ENCODE measurements at places on chromosomes 4 and X.
A peak's percentile ranks its signal among the peaks of the same experiment; 100 is the strongest.

DNA sequence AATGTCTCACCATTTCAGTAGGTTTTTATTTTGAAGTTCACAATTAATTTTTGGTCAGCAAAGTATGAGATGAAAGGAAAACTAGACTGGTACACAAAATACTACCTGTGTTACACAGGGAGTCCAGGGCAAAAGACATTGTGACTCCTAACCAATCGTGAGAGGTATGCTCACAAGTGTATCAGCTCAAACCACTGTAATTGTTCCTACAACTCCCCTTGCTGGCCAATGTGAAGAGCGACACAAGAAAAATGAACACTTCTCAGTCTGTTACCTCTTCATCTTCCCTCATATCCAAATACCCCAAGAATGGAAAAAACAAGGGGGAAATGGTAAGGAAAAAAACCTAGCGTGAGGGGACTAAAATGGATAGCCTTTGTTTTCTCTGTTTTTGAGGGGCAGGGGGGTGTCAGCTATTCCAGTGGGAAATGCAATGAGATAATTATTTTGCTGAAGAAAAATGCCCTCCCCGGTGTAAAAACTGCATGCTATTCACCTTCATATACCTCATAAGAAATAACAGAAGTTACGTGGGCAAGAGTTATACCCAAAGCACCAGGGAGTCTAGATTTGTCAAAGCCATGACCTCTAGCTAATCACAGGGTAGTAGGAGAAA is 30.6 kb upstream of the NSUN7 start:
- no peak for DNase-seq

GRCh38 chrX:115579786-115580294 is 18.9 kb downstream of the PLS3 start:
- no peak for DNase-seq

DNA sequence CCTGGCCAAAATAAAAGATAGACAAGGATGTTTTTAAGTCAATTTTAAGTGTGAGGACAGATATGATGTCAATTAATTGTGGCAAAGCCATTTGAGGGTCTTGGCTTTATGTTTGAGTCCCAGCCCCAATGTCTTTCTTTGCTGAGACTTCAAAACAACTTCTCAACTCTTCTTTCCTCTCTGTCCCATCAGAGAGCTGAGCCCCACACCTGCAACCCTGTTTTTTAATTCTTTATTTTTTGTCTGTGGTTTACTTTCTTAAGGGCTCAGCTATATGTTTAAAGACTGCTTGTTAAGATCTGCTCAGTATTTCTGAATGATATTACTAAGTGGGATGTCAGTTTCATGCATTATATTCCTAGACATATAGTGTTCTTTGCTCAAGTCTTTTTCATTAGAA is 164.3 kb downstream of the HS3ST1 start:
- DNase-seq = no peak

DNA sequence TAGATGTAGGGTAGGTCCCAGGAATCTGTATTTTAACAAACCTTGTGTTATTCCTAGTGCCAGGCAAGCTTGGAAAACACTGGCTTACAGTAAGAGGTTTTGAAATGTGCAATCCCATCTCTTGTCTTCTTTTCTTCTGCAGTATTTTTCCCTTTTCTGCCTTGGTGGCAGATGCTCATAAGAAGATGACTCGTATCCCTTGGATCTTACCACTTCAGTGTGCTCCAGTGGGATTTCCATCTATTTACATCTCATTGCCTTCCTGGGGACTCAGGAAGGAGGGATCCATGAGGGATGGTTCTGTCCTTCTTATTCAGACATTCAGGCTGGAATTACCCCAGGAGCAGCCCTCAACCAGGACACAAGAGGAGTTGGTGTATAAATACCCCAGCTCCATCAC is 136.6 kb downstream of the NHS start:
- DNase-seq = no peak

DNA sequence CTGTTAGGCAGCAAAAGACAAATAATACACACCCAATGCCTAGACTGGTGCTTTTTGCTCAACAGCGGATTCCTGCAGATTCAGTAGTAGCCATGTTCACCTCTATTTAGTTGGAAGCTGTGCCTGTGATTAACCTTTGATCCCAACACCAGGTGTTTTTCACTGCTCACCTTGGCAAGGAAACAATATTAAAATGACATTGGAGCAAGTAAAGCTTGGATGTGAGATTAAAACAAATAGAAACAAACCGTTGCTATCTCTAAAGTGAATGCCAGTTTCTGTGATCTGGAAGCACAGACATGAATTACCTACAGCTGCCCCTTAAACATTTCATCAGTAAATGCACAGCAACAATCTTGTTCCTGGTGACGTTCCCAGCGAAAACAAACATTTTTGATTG is 35.7 kb downstream of the MAGEB17 start:
- no peak for DNase-seq

- no peak for DNase-seq
Observed at GRCh38 chr4:134201216-134202161, at the start of gene PABPC4L. PABPC4L (minus strand) TSS chr4:134201789; CDS start chr4:134201019, 770 bp downstream.

DNA sequence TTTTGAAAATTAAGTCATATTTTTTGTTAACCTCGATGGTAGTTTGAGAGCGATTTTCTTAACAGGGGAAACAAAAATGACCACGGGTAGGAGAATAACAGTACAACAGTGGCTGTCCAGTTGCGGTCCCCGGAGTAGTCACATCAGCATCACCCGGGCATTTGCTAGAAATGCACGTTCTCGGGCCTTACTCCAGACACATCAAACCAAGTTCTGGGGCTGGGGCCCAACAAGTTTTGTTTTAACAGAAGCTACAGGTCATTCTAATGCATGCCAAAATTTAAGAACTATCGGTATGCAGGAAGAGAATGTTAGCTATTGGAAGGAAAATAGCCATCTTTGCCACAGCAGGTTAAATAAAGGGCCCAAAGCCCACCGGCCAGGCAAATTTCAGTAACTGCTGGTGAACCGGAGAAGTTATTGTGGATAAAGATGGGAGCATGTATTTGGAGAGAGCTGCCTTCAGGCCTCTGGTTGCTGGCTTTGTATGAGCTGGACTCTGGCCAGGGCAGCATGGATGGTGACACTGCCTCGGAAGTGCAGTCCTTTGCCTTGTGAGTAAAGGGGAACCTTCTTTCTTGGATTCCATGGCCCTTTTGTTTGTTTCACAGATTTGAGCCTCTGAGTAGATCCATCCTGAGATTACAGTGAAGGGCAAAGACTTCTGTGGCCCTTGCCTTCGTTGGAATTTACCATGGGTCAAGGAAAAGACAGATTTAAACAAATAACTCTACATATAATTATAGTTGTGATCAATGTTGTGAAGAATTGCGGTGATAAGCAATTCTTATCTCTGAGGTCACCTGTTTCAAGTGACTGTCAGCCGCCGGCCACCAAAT is 62.1 kb downstream of the TBC1D14 start:
- no peak for DNase-seq

DNA sequence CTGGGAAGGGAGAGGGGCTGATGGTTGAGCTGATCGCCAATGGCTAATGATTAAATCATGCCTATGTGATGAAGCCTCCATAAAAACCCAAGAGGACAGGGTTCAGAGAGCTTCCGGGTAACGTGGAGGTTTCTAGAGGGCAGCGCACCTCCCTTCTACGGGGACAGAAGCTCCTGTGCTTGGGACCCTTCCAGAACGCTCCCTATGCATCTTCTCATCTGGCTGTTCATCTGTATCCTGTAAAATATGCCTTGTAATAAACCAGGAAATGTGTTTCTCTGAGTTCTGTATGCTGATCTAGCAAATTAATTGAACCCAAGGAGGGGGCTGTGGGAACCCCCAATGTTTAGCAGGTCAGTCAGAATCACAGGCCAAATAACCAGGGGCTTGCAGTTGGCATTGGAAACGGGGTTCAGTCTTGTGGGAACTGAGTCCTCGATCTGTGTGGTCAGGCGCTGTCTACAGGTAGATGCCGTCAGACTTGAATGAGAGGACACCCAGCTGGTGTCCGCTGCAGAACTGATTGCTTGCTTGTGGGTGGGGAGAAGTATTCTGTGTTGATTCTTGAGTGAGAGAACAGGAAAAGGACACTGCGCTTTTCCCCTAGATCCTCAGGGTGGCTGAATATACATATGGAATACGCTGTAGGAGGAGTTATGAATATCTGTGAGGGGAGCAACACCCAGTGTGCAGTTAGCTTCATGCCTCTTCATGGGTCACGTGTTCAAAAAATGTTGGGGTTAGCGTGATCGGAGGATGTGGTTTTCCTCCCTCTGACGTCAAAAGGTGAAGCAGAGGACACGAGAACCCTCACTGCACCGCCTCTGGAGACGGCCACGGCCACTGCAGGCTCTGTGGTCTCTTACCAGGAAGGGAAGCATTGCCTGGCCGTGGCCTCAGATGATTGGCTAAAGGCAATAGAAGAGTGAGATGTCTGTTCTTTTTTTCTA is 29.2 kb downstream of the HTT-AS start:
- peak; percentile 55 for DNase-seq

- no peak for DNase-seq
Observed at GRCh38 chrX:85111347-85111746, 107.7 kb downstream of the APOOL start.

- no peak for DNase-seq
Observed at GRCh38 chr4:4364486-4365208, 22.3 kb upstream of the NSG1 start.

GRCh38 chr4:118215826-118216225 is 137.0 kb downstream of the PRSS12 start:
- DNase-seq = no peak

DNA sequence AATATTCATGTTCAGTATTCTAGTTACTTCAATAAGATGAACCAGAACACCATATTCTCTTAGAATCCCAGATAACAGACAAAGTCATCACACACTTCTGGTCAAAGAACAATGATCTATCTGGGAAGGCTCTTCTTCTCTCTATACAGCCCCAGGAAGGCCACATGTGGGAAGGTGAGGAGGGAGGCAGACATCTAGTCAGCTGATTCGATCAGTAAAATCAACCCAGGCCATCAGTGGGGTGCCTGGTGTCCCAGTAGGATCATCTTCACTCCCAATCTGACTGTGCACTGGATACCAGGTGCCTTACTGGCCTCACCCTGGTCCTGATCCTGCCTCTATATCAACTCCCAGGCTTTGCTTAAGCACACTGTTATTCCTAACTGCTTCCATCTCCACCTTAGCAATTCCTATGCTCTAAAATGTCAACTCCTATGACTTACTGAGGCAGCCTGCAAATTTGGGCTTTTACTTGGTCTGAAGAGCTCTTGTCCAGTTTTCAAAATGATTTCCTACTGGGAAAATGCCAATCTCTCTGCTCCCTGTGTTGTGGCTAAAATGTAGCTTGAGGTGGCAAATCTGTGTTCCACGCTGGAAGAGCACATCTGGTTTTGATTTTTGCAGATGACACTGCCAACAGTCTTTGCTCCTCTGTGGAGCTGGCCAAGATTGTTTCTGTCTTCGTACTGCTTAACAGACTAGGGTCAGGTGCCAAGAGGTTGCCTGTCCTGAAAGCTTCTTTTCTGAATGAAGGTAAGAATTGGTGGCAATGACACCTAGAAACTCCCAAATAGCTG is 128.7 kb downstream of the MGST2 start:
- DNase-seq = no peak

- no peak for DNase-seq
Observed at GRCh38 chr4:142345924-142346323, 500.2 kb downstream of the INPP4B start.

- DNase-seq = no peak
Observed at GRCh38 chr4:105265689-105266088, 119.0 kb downstream of the TET2 start.

DNA sequence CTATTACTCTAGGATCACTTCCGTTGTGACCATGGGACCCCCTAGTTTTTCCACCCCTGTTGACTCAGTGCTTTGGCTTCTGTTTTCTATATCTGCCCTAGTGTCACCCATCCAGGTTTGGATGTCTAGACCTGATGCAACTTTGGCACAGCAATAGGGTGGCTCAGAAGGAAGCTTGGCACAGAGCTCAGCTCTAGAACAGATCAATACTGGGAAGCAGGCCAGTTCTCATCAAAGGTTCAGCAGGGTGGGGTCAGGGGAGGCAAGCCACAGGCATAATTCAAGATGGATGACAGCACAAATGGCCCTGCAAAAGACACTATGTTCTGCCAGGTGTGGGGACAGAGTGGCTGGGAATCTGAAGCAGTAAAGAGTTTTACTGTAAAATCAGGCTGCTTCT is 74.2 kb upstream of the EGFL6 start:
- DNase-seq = no peak

- no peak for DNase-seq
Observed at GRCh38 chrX:45711231-45711630, 510.6 kb upstream of the DIPK2B start.

DNA sequence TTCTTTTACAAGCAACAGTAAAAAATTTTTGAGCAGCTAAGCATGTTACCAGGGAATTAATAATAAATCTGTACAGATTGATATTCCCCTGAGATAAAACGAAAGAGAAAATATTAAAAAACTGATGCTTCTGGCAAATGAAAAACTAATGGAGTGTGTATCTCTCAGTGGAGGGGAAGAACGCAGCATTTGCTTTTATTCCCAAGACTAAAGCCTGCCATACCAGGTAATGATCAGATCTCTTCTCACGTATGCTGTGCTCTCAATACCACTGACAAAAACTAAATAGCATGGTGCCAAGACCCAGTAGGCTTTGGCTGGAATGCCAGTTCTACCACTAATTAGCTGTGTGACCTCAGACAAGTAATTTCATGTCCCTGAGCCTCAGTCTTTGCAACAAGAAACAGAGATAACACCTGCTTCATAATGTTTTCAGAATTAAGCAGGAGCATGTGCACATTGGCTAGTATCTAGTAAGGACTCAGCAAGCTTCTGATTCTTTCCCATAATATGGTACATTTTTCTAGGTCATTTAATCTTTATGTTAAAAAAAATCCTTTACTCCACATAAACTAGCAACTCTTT is 179.6 kb downstream of the CENPC start:
- DNase-seq = no peak

- DNase-seq = no peak
Observed at GRCh38 chr4:6079965-6080364, 61.7 kb upstream of the C4orf50 start.

DNA sequence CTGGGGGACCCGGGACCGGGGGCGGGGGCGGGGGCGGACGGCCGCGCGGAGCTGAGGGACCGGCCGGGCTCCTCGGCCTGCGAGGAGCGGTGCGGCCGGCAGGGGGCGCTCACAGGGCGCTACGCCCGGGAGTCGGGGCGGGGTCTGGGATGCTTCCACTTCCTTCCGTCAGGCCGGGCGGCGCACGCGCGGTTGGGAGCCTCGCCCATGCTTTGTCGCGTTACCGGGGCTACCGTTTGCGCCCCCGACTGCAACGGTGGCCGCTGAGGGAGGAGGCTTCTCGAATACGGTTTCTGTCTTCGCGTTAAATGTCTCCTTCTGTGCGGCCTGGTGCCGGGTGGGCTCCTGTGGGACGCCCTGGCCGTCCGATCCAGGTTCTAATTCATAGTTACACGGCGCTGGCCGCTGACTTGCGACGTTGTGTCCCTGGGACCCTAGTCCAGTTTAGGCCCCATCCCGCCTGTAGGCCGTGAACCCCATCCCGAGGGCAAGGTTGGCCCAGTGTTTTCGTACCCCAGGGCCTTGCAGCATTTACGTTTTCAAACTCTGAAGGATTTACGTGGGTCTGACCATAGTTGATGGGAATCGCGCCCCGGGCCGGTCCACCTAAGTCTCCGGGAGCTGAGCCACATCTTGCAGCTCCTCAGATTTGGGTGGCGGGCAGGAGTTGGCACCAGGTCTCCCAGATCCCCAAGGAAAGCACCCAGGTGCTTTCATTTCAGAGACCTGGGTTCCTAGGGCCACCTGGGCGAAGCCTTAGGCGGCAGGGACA is 549 bp downstream of the MSL3 start:
- DNase-seq = peak; percentile 83

- no peak for DNase-seq
Observed at GRCh38 chrX:28997706-28998463, 410.6 kb downstream of the IL1RAPL1 start.
